Central memory CD4-positive, alpha-beta T cell (primary cell): ENCODE measurements at places on chromosomes 7 and 10.

DNA sequence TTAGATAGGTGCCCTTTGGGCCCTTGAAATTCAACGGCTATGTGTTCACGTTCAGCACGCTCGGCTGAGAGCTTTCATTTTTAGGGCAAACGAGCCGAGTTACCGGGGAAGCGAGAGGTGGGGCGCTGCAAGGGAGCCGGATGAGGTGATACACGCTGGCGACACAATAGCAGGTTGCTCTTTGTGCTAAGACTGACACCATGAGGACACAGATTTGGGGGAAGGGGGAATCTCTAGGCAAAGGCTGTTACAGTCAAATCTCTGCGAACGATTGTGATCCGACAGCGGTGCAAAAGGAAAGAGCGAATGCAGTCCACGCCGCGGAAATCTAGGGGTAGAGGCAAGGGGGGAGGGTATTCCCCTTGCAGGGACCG, 667 bp downstream of the KLLN start:
- DNase-seq: peak; percentile 83

DNA sequence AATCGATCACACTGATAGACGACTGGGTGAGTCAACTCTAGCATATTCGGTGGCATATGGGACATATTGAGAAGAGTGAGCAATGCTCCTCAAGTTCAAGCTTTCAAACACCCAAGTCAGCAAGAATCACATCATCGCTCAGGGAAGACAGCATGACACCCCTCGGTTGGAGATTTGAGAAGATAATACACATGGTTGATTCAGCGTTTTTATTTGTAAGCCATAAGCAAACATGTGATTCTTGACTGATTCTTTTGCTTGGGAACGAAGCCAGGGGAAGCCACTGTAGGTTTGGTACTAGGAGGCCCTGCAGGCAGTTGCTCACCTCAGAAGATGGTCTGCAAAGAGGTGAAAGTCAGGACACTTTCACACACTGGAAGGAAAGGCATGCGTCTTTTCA, 12.6 kb downstream of the UCMA start:
- no peak for DNase-seq

DNA sequence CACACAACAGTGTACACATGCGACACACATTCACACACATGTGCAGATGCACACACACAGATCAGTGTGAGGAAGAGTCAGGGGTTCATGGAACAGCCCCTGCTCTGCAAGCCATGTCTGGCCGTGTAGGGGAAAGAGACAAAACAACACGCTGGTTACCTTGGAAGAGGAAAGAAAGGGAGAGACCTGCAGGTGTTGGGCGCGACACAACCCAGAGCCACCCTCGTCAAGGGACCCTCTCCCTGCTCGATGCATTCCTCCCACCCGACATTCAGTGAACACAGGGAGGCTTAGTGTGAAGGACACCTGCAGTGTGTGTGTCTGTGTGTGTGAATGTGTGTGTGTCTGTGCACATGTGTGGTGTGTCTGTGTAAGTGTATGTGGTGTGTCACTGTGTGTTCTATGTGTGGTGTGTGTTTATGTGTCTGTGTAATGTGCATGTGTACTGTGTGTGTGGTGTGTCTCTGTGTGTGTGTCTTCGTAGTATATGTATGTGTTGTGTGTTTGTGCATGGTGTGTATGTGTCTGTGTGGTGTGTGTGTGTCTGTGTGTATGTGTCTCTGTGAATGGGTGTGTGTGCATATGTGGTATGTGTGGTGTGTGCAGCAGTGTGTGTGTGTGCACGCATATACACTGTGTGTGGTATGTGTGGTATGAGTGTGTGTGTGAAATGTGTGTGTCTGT, 69.5 kb upstream of the PITRM1 start:
- DNase-seq: no peak

- no peak for DNase-seq
These were observed 2.2 kb upstream of the LRRC27 start for GRCh38 chr10:132329565-132330485.

DNA sequence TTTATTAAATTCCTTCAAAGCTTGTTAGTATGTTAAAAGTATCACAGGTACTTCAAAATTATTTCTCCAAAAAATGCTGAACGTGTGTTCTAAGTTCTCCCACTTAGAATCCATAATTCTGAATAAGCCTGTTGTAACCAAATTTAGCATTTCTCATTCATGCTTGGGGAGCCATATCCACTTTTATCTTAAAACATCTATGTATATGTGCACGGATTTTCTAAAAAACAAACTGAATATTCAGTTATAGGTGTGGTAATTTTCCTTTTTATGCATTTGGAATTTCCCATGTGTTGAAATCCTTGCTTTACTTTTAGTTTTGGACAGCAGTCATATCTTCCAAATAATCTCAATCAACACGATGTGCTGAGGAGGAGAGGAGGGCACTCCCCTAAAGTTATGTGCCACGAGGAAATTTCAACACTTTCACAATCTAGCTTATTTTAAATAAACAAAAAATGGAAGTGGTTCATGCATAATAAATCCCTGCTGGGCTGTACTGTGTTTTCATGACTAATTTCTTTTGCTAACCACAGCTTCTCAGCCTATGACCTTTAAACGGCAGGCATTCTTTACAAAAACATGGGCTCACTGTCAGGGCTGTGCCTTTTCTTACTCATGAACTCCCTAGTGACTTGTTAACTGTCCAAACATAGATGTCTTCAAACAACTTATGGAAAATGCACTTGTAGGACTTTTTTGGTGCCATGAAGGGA, 380.3 kb upstream of the SEMA3C start:
- no peak for DNase-seq

GRCh38 chr10:23293145-23293724, 51.4 kb downstream of the C10orf67 start:
- peak; percentile 4 for DNase-seq

DNA sequence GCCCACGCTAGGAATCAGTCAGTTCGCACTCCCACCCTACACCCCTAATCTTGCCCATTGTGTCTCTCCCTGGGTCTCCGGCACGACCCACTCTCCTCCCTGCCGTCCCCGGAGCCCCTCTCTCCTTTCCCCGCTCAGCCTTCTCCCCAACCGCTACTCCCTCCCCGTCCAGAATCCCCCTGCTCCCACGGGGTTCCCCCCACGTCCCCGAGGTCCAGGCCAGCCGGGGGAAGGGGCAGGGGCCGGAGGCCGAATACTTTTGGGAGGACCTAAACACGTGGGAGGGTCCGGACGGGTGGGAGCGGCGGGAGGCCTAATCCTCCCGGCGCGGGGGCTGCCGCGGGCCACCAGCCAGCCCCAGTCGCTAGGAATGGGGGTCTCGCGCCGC, 560 bp downstream of the RARRES2 start:
- DNase-seq: no peak

- no peak for DNase-seq
These were observed 98.3 kb downstream of the CTTNBP2 start for GRCh38 chr7:117774943-117775342.

- DNase-seq: no peak
These were observed 121.5 kb upstream of the PRSS58 start for GRCh38 chr7:142379201-142379885.

GRCh38 chr10:48574817-48575380, 30.0 kb downstream of the ARHGAP22 start:
- DNase-seq: no peak

GRCh38 chr7:101093906-101094305, 8.6 kb downstream of the TRIM56 start:
- no peak for DNase-seq

DNA sequence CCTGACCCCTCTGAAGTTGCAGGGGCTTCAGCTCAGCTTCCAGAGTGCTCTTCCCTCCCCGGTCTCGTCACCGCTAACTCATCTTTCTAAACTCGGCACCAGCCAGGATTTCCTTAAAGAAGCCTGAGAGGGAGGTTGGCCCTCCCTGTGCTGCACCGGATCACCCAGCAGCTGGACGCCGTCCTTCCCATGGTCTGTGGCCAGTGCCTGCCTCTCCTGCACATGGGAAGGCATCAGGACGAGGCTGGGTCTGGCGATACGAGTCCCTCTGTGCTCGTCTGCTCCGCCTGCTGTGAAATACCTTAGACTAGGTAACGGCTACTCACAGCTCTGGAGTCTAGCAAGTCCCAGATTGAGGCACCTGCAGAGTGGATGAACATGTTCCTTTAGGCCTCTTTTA, 179.1 kb downstream of the ZMYND11 start:
- no peak for DNase-seq

- DNase-seq: no peak
These were observed 6.9 kb downstream of the KLF6 start for GRCh38 chr10:3777981-3778691.

- no peak for DNase-seq
These were observed 8.3 kb upstream of the SLC25A13 start for GRCh38 chr7:96330193-96330592.

DNA sequence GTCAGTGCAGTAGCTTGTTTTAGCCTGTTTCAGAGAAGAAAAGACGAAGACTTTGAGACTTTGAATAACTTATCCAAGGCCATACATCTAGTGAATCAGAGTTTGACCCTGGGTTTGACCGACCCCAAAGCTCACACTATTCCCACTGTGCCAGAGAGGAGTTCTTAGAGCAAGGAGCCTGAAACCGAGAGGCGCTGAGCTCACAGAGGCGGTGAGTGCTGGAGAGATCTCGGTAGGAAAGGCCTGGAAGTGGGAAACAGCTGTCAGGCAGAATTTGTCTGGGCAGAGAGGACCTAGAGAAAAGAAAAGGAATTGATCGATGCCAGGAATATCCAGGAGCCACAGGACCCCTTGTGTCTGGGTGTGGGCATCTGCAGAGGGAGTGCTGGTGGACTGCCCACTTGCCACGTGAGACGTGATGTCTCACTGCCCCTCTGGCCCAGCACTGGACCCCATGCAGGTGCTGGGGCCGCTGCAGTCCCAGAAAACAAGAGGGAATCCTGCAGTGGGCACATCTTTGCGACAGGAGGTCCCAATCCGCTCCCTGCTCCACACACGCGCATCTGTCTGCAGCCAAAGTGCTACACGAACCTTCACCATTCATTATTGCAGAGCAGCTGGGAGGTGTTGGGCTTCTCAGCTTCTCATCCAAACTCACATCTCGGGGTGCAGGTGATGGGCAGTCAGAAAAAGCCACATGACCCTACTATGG, 6.2 kb downstream of the CALML3 start:
- no peak for DNase-seq

DNA sequence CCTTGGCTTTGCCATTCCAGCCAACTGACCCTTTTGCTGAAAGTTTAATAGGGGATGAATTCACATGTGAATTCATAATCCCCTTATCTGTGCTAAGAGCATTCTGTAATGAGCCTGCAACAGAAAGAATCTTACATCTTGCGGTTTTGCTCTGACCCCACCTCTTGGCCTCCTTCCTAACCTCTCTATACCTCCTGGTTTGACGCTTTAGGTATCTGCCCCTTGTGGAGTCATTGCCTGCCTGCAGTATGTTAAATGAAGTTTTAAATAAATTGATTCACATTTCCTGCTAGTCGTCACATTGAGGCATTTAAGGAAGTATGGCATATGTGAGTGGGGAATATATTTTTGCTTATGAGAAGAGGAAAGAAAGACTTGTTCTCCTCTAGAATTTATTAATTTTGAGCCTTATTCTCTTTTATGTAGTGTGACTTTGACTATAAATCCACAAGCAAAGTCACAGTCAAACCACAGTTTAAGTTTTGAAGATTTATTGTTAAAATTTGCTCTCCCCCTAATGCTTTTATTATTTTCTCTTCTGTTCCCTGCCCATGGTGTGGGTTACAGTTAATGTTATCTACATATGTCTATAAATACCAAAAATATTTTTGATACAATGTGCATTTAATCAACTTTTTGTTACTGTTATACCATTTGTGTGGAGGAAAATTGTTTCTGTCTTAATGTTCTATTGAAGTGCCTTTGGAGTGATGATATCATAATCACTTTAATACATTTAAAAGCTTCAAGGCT, 60.9 kb downstream of the LRMDA start:
- DNase-seq: no peak

GRCh38 chr7:34523226-34523918, 134.6 kb upstream of the NPSR1 start:
- DNase-seq: no peak

GRCh38 chr7:46355331-46355730, 434.3 kb upstream of the IGFBP3 start:
- DNase-seq: no peak

- peak; percentile 64 for DNase-seq
These were observed 819 bp downstream of the TMED4 start for GRCh38 chr7:44580945-44581878.

- no peak for DNase-seq
These were observed 212.0 kb downstream of the TSPAN12 start for GRCh38 chr7:120645966-120646365.

DNA sequence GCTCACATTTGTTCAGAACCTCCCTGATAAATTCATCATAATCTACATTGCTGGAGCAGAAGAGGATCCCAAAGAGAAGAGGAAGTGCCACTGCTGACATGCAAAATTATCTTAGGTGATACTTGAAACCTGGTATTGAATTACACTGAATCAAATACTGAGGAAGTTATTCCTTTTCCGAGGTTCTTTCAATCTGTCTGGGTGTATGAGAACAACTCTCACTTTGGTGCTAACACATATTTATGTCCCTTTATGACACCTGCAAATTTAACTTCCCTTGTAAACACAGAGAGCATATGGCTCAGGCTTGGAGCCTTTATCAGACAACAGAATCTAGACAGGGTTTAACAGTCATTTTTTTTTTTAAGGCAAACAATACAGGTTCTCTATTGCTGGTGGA, 131.4 kb downstream of the SRPK2 start:
- no peak for DNase-seq

- no peak for DNase-seq
These were observed 14.0 kb downstream of the ADAM8 start for GRCh38 chr10:133262696-133263095.

DNA sequence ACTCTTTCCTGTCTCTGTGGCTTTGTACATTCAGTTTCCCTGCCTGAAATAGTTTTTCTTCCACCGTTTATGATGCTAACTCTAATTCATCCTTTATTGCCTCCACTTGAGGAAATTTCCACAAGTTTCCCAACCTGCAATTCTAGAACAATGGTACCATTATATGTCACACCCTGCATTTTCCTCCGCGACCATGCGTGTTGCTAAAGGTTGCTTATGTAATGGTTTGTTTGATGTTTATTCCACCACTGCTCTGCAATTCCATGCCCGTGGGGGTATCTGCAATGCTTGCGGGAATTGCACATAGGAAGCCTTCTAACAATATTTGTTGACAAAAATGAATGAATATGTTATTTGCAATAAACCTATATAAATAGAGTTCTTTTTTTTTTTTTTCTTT, 69.5 kb upstream of the ST8SIA6 start:
- DNase-seq: no peak
